ENCODE measurements at places on chromosomes 7 and 10.

GRCh38 chr10:89458784-89459183 lies 44.4 kb downstream of the IFIT5 start:
- DNase-seq: no peak

DNA sequence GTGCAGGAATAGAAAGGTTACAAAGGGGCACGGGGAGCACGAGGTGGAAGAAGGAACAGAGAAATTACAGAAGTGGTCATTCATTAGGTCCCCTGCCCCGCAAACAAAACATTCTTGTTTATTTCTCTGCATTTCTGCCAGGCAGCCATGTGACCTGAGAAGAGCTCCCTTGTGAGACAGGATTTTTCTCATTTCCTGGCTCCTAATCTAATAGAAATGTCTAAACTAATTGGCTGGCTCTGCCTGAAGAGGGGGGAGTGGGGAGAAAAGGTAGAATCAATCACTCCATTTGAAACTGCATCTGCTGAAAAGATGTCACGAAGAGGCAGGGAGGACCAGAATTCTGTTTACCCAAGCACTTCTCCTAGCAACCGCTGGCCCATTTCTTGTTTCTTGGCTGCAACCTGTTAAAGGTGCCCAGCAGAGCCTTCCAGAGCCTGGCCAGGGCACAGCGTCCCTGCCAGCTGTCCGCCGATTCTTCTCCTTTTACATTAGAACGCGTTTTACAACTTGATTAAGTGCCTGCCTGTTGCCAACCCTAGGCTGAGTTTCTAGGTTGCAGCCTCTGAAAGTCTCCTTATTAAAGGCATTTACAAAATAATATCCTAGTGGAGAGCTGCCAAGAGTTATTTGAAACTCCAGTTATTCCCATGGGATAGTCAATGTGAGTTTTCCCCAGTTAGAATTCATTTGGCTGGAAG lies 1227.6 kb downstream of the TYW1 start:
- DNase-seq: no peak

- no peak for DNase-seq
These were observed 4.3 kb upstream of the CHCHD2 start for GRCh38 chr7:56110611-56111010.

DNA sequence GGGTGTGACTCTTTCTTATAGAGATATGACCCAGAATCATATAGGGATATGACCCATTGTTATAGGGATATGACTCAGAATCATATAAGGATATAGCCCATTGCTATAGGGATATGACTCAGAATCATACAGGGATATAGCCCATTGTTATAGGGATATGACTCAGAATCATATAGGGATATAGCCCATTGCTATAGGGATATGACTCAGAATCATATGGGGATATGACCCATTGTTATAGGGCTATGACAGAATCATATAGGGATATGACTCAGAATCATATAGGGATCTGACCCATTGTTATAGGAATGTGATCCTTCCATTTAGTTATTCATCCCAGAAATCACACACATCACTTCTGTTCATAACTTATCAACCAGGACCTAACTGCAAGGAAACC lies 312.2 kb upstream of the ADARB2 start:
- DNase-seq: no peak

GRCh38 chr7:2893411-2893861 lies 49.3 kb upstream of the GNA12 start:
- DNase-seq: no peak

DNA sequence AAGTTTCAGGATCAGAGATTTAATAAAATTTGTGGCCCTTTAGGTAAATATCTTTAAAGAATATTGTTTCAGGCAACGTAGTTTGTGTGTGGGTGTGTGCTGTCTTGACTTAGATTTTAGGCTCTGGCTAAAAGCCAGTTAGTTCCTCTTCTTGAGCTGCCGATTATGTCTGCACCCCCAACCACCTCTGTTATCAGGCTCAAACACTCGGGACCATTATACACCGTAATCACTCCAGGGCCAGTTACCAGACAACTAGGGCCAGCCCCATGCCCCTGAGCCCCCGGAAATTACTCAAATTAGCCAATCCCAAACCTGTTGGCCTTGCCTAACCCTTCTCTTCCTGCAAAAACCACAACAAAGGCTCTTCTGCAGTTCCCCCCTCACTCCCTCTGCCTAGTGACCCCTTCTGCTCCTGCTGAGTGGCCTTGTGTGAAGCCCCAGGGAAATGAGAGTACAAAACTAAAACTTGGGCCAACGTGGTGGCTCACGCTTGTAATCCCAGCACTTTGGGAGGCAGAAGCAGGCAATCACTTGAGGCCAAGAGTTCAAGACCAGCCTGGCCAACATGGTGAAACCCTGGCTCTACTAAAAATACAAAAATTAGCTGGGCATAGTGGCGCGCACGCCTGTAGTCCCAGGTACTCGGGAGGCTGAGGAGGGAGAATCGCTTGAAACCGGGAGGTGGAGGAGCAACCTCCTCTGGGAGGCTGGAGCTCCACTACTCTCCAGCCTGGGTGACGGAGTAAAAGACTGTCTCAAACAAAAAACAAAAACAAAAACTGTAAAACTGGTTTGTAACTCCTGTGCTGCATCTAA lies 9.2 kb upstream of the HNRNPF start:
- DNase-seq: no peak

DNA sequence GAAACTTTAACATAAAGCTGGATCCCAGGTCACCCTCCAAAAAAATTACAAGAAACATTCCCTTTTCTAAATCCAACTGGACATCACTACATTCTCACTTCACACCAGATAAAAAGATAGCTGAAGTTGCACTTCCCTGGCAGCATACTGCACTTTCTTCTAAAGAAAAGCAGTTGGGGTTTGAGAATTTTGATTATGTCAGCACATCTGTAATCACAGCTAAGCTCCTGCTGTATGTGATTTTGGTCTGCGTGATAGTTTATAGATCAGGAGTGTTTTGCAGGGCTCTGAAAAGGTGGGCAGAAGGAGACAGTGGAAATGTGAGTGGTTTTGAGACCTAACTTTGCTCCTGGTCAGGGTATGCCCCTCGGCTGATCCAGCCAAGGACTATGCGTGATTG lies 199.1 kb upstream of the AKR1E2 start:
- no peak for DNase-seq

DNA sequence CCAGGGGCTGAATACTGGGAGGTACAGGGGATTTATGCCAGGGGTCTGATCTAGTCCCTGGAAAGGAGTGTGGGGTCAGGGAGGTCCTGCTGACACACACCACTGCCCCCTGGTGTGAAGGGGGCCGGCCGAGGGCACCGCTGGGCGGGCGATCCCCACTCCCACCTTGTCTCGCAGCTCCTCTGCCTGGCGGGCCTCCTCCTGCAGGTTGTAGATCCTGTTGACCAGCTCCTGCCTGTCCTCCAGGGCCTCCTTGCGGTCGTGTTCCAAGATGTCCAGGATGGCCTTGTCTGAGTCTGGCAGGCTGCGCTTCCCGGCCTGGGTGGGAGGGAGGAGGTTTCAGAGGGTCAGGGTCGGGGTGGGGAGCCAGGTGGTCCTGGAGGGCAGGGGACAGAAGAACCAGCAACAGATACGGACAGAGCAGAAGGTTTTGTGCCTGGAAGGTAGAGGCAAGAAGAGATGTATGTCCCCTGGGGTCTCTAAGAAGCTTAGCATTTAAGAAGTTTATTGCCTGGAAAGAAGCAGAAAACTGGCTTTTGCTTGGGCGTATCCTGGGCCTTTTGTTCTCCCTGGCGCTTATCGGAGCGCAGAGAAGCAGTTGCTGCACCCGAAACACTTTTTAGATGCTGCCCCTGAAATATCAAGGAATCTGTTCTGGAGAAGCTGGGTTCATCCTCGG lies 94.5 kb upstream of the GNA12 start:
- DNase-seq: no peak

GRCh38 chr7:22569586-22570321 lies 69.8 kb upstream of the STEAP1B start:
- no peak for DNase-seq

DNA sequence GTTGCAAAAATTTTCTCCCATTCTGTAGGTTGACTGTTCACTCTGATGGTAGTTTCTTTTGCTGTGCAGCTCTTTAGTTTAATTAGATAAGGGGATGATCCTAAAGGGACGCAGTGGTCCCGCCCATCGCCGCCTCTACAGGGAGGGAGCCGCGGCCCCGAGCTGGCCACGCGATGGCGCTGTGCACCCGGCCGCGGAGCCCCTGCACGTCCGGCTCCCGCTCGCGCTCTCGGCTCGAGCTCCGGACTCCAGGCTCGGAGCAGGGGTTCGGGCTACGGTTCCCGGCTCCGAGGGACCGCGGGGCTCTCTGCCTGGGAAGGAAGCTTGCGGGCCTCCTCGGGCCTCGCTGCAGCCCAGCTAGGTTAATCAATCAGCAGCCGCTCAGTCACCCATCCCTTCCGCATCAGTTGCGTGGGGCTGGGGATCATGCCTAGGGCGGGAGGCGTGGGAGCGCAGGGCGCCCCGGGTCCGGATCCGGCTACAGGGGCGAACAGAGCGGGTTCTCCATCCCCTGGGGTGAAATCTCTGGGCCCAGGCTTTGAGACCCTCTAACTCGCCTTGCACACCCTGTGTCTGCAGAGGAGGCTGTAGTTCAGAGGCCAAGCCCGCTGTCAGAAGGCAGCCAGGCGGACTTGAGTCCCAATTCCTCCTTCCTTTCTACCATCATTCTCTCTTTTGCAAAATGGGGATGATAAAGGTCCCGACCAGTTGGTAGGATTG lies 97.9 kb downstream of the WDR11 start:
- peak; percentile 20 for DNase-seq

GRCh38 chr10:48634198-48634983 lies 29.5 kb upstream of the ARHGAP22 start:
- DNase-seq: no peak
